CD4-positive, alpha-beta T cell treated with Interleukin-6 at 100 ng/mL for 8 hours (primary cell): ENCODE measurements at places on chromosomes 6 and 20.

- no peak for DNase-seq
Measured at GRCh38 chr6:42778122-42778521, 3.7 kb upstream of the BICRAL start.

DNA sequence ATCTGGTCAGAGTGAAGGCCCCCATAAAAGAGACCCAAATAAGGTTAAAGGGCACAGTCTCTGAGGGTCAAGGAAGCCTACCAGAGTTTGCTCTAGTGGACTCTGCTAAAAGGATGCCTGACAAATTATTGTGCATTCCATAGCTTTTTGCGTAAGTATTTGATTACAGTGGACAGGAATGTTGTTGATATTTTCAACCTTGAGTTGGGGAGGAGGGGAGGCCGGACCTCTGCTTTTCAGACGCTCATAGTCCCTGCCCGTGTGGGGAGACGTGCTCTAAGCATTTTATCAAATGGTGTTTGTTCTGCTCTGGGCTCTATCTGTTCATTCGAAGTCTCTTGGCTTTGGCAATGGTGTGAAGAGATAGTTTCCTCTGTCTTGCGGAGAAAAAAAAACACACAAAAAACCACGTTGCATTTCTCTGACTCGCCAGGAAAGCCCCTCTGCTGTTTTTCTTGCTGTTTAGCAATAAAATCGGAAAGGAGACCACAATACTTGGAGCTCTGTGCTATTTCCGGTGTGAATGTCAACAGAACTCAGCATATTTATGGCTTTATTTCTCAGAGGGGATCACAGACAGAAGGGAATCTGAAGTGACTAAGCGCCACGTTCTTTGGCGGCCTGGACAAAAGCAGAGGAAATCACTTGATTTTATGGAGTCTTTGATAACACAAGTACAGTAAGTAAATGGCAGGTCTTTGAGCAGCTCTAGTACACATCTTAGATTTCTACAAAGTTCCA is 159.8 kb downstream of the ZFP64 start:
- peak; percentile 1 for DNase-seq

GRCh38 chr20:63520934-63521601 is 503 bp downstream of the PPDPF start:
- DNase-seq = peak; percentile 65

DNA sequence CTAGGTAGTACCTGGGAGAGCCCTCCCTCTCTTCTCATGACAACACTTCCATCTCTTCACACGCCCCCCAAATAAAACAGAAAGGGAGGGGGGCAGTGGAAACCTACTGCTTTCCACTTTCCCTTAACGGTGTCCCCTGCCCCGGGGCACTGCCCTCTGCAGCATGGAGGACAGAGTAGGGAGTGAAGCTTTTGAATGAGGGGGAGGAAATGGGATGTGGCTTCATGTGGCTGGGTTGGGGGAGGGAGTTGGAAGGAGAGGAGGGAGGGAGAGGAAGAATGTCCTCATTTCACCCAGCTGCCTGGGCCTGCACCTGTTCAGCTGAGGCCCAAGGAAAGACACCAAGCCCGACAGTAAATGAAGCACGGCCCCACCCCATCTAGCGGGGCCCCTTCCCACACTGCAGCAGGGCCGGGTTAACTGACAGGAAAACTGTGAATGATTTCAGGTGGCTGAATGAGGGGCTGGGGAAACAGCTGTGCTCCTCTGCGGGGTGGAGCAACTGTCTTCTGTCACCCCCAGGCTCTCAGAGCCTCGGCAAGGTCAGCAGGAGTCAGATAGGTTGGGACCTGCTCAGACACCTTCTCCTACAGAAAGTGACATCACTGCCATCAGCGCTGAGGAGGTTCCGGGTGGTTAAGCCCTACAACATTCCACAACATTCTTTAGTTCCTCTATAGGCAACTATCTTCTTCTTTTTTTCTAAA is 40.0 kb upstream of the TAF8 start:
- DNase-seq = no peak

- no peak for DNase-seq
Measured at GRCh38 chr6:39850736-39851297, 58.6 kb downstream of the DAAM2 start.

DNA sequence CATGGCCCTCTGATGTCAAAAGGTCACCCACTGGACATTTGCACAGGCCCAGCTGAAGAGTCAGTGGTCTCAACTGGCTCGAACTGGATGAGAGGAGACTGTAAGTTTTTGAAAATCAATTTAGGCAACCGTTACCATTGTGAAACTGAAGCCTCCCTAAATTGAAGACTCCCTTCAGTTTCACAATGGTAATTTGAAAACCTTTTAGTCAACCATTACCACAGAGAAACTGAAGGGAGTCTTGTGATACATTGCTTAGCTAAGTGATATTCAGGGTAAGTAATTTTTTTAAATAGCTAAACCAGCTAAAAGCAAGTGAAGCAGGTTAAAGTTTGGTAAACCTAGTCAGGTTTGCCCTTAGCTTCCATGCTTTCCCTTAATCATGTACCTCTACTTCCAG is 197.3 kb upstream of the NT5E start:
- no peak for DNase-seq

- no peak for DNase-seq
Measured at GRCh38 chr20:36110994-36111393, 43.5 kb upstream of the EPB41L1 start.
